DND-41 (cell line): ENCODE measurements at places on chromosomes 4 and X.

DNA sequence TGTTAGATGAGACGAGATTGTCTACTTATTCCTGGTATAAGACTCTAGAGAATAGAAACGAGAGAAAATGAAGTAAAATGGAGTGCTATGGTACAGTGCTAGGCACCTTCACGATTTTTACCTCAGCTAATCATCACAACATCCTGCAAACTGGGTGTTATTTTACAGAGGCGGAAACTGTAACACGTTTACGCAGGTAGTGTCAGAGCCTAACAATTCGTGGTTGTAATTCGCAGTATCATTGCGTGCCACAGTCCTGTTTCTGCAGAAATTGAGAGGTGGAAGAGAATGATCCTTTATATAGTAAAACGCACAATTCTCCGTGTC lies 383 bp upstream of the TBC1D19 start:
- no peak for DNase-seq

GRCh38 chr4:1584498-1584897 lies 99.6 kb downstream of the FAM53A start:
- DNase-seq, result no peak

DNA sequence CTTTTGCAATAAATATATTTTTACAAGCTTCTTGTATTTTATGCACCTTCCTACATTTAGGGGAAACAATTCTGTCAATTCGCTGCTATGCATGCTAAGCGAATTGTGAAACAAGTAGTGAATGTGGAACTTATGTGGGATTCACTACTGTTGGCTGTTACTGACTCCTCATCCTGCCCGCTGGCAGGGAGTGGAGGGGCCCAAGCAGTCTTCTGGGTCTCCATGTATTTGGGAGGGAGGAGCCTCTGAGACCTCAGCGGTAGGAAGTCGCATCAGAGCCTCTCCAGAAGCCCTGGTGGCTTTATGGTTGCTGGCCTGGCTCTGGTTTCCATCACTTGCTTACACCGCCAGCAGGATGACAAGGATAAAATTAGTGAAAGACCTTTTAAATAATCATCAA lies 3.7 kb upstream of the SETD7 start:
- DNase-seq, result peak; percentile 19

- DNase-seq, result no peak
Observed at GRCh38 chr4:17670423-17670822, 56.0 kb downstream of the MED28 start.

GRCh38 chr4:91298824-91299223 lies 1004.9 kb upstream of the GRID2 start:
- no peak for DNase-seq

GRCh38 chr4:1196421-1197183 lies 24.2 kb upstream of the SPON2 start:
- peak; percentile 0 for DNase-seq

GRCh38 chr4:170671171-170671570 lies 581.4 kb upstream of the AADAT start:
- no peak for DNase-seq

DNA sequence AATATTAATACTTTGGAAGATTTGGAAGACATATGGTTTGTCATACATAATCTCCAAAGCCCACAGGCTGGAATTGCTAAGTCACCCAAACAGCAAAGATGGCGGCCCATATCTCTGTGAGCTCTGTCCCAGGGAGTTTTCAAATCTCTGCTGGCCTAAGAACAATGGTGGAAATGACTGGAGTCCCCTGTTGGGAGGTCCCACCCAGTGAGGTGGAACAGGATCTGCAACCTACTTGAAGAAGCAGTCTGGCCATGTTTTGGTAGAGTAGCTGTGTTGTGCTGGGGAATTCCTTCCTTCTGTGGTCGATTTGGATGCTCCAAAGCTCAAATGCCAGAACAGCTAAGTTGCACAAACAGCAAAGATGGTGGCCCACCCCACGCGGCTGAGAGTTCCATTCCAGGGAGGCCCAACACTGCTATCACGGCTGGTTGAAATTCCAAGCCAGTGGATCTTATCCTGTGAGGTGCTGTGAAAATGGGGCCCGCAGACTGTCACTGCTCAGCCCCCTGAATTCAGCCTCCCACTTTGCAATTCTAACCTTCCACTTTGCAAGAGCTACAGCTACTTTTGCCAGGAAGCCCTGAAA lies 3.2 kb upstream of the UGT2B7 start:
- no peak for DNase-seq

DNA sequence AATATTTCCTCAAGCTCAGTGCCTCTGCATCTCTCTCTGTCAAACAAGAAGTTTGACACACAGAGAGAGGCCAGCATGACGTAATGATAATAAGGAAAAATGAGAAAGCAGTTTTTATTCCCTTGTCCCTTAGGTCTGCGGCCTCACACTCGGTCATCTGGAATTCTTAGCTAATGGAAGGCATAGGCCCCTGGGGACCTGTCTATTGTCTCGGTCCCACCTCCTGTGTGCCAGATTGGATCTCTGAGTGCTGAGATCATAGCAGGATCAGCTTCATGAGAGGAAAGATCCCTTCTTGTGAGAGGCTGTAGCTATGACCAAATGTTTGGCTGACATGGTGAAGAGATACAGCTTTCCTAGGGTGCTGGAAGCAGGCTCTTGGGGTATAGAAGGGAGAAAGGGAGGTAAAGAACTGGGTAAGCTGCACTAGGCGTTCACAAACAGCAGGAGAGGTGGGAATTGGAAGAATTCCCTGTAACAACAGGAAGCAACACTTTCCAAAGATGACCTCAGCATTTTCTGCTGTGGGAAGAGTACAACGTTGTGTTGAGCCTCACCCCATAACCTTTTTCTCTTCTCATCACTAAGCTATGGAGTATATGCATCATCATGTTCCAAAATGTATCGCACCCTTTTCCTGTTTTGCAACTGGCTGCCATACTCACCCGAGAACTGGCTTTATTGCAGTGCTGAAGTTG lies 20.2 kb downstream of the TMEM31 start:
- DNase-seq, result no peak

GRCh38 chrX:38678821-38679220 lies 117.5 kb downstream of the TSPAN7 start:
- DNase-seq, result no peak

DNA sequence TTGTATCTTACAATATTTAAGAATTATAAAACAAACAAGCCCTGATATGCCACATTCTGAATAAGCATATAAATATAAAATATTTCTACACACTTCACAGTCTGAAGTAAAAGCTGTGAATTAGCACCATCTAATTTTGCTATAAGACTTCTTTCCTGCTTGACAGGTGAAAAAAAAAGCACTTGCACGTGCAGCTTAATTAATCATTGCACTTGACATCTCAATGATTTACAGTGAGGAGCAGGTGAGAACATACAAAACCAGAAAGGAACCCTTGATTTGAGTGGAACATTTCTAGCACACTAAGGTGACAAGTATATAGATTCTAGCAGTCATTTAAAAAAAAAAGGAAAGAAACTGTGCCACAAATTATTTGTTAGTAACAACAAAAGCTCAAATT lies 47.9 kb downstream of the CHIC2 start:
- no peak for DNase-seq

DNA sequence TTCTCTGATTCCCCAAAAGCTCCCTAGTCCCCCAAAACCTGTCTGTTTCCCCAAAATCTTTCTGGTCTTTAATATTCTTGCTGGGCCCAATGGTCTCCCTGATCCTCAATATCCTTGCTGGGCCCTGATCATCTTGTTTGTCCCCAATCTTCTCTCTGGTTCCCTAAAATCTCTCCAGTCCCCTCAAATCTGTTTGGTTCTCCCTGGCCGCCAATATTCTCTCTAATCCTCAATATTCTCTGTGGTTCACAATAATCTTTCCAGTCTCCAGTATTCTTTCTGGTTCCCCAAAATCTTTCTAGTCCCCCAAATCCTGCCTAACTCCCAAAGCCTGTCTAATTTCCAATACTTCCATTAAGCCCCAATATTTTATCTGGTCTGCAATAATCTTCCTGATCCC lies 18.5 kb downstream of the P2RY8 start:
- DNase-seq, result no peak

DNA sequence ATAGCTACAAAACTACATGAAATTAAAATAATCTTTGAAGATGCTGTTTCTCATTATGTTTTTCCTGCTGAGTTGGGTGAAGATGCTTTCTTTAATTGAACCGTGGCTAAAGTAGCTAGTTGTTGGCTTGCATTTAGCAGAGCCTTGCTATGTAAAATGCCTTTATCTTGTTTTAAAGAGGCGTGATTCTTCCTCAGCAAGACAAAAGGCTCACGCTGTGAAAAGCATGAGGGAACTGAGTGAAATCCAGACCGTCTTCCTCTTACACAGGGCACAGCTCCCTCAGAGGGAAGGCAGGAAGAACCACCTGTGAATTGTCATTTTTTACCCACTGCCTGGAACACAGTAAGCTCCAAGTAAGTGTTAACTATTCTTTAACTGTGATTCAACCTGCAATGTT lies 39.0 kb upstream of the ZNF518B start:
- no peak for DNase-seq

DNA sequence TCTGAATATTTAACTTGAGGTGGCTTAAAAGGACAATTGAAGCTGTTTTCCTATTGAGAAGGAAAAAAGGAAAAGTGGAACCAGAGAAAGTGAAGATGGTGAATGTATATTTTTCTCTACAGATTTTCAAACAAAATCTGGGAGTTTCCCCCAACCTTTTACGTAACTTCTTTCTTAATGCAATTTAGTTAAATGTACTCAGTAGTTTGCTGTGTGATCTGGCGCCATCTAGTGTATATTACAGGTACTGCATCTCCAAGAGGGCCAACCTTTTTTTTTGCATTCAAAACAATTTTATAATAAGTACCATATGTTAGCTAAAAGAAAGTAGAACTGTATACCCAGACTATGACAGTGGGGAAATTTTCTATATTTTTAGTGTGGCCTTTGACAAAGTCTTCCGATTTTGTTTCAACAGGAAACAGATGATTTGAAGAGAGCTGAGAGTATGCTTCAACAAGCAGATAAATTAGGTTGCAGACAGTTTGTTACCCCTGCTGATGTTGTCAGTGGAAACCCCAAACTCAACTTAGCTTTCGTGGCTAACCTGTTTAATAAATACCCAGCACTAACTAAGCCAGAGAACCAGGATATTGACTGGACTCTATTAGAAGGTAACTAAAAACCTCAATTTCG lies 82.0 kb downstream of the PLS3 start:
- peak; percentile 15 for DNase-seq

GRCh38 chr4:139975830-139976272 lies 178.1 kb downstream of the MAML3 start:
- no peak for DNase-seq

- DNase-seq, result peak; percentile 22
Observed at GRCh38 chrX:38561951-38562719, 793 bp downstream of the TSPAN7 start.

GRCh38 chr4:85741921-85742591 lies 267.1 kb downstream of the ARHGAP24 start:
- DNase-seq, result no peak

DNA sequence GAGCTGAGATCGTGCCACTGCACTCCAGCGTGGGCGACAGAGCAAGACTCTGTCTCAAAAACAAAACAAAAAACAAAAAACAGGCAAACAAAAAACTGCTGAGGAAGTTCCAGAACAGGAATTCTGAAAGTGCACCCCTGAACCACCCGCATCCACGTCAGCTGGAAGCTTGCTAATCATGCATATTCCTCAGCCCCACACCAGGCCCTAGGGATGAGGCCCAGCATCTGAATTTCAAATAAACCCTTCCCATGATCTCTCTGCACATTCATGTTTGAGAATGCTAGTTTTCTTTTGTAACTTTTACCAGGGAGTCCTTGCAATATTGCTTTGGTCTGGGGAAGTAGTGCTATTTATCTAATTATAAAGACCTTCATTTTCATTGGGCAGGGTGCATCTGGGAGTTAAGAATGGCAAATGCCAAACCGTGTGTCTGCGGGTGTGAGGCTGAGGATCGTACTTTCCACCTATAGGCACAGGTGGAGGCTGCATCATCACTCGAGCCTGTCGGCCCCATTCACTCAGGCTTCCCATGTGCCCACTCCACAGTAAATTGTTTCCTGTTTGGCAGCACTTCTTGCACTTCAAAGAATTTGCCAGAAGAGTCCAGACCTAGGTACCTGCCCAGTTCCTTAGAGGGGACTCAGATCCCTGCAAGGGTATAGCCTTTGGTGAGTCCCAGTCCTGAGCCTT lies 23.6 kb downstream of the CCKAR start:
- DNase-seq, result no peak

DNA sequence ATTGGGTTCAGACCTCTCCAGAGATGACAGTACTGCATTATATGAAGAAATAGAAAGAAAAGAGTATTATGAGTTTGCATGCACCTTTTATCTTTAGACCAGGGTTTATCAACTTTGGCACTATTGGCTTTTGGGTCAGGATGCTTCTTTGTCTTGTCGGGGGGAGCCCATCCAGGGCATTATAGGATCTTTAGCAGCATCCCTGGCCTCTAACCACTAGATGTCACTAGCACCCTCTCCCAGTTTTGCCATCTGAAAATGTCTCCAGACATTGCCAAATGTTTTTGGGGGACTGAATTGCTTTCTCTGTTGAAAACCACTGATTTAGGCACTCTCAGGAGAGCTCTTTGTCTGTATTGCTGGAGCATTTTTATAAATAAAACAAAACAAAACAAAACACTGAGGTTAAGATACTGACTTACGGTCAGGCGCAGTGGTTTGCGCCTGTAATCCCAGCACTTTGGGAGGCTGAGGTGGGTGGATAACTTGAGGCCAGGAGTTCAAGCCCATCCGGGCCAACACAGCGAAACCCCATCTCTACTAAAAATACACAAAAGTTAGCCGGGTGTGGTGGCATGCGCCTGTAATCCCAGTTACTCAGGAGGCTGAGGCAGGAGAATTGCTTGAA lies 23.6 kb downstream of the CA5B start:
- peak; percentile 31 for DNase-seq

GRCh38 chr4:78634011-78634664 lies 82.6 kb downstream of the ANXA3 start:
- no peak for DNase-seq

- DNase-seq, result no peak
Observed at GRCh38 chr4:156888762-156889161, 82.8 kb downstream of the PDGFC start.

DNA sequence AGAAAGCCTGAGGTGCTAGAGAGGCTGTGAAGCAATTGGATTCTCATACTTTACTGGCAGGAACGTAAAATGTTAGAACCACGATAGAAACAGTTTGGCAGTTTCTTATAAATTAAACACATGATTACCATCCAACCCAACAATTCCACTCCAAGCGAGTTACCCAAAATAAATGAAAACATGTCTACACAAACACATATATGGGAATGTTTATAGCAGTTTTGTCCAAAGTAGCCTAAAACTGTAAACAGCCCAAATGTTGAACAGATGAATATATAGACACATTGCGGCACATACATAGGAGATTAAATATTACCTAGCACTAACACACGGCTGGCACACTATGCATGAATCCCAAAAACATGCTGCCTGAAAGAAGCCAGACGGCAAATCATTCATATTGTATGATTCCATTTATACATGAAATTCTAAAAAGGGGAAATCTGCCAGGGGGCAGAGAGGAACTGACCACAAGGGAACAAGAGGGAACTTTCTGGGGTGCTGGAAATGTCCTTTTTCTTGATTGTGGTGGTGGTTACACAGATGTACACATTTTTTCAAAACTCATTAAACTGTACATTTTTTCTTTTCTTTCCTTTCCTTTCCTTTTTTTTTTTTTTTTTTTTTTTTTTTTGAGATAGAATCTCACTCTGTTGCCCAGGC lies 50.4 kb upstream of the SLC25A4 start:
- DNase-seq, result no peak

- peak; percentile 36 for DNase-seq
Observed at GRCh38 chr4:150297861-150298474, 219.7 kb downstream of the DCLK2 start.
